Heart left ventricle (tissue), 16 donors: ENCODE measurements at places on chromosomes 6 and 20. TPM values are rescaled to one million over a fixed set of nuclear protein-coding genes. Genes with fewer than 3 reads are reported as not detected.
A peak's percentile ranks its signal among the peaks of the same experiment; 100 is the strongest.

EYS gene
- total RNA-seq = not detected

COQ3 gene
- 29.8 TPM for total RNA-seq

FKBP1C gene
- total RNA-seq = 0.28 TPM

PDE10A gene
- 10.3 TPM for total RNA-seq

PGC gene
- not detected for total RNA-seq

DNA sequence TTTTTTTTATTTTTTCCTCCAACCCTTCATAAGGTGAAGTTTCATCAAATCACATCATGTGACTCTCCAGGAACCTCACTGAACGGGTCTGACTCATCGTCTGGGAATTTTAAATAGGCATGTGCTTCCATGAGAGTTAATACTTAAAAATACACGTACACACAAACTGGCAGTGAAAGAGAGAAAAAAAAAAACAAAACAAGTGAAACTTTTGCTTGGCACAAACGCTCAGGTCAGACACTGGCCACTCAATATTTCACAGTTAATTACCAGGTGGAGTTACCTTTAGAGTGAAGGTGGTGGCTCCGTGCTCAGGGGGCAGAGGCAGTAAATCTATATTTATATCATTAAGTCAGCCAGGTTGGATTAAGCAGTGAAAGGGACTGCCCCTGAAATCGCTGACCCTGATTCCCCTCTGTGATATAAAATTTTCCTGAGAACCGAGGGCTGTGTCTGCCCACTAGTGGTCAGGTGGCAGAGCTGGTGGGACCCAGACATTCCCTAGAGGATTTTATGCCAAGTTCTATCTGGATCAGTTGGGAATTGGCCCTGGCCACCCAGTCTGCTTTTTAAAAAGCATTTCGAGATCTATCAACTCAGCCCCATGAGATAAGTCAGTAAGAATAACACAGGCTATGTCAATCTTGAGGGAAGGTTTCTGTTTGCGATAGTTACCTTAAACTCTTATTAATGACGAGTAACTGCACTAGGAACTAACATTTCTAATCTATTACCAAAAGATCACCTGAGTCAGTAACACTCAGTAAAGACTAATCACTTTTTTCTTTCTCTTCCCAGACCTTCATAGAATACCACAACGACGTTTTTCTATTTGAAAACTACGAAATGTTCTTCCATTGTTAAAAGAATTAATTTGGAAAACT, 259.1 kb downstream of the HDGFL1 start:
- no peaks in the 10 kb centered on the region for H3K36me3 ChIP-seq
- DNase-seq = no peak
- no peak overlapping the region for H3K27ac ChIP-seq
- H3K27me3 ChIP-seq = no peaks in the 10 kb centered on the region

GRCh38 chr20:24690408-24690807, 221.0 kb downstream of the SYNDIG1 start:
- no peaks in the 10 kb centered on the region for H3K36me3 ChIP-seq
- peaks cover 7% of the 10 kb centered on the region for H3K4me1 ChIP-seq
- no peak overlapping the region for H3K27ac ChIP-seq
- DNase-seq = no peak

GRCh38 chr6:74632196-74632875, 573.5 kb downstream of the COL12A1 start:
- no peaks in the 10 kb centered on the region for H3K27me3 ChIP-seq
- H3K36me3 ChIP-seq = no peaks in the 10 kb centered on the region
- H3K27ac ChIP-seq = no peak overlapping the region
- no peak overlapping the region for H3K4me3 ChIP-seq

- no peaks in the 10 kb centered on the region for H3K27me3 ChIP-seq
- peaks cover 1% of the 10 kb centered on the region for H3K36me3 ChIP-seq
- no peak overlapping the region for H3K27ac ChIP-seq
- H3K4me3 ChIP-seq = no peak overlapping the region
- DNase-seq = no peak
- H3K4me1 ChIP-seq = peaks cover 25% of the 10 kb centered on the region
These were observed 2.6 kb upstream of the TRIM38 start for GRCh38 chr6:25959890-25960536.

DNA sequence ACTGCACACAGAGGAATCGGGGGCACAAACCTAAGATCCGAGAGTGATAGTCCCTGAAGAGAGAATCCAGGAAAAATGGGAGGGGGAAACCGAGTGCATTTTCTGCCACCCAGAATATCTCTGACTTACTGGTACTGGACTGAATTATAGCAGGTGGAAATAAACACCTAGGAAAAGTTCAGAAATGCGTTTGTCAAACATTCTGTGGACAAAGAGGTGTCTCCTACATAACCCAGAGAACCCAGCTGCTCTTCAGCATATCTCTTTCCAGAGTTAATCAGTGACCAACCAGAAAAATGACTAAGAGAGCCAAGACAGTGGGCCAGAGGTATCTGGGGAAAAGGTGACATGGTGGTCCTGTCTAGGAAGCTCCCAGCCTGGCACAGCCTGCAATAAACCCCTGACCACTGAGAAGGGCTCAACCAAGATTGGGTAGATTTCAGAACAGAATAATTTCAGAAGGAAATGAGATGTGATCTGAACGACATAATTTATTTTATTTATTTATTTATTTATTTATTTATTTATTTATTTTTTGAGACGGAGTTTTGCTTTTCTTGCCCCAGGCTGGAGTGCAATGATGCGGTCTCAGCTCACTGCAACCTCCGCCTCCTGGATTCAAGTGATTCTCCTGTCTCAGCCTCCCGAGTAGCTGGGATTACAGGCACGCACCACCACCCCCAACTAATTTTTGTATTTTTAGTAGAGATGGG, 6.0 kb upstream of the VNN1 start:
- no peaks in the 10 kb centered on the region for H3K4me1 ChIP-seq
- no peak for DNase-seq

- no peaks in the 10 kb centered on the region for H3K36me3 ChIP-seq
- peak; percentile 49 for DNase-seq
- H3K4me3 ChIP-seq = peak within 1 kb of the TSS; percentile 65
- peak within 1 kb of the TSS; percentile 93 for H3K27ac ChIP-seq
- peaks cover 6% of the 10 kb centered on the region for H3K4me1 ChIP-seq
These were observed at the start of gene ITPR3 for GRCh38 chr6:33620856-33621710. ITPR3 (plus strand) TSS chr6:33621322; CDS start chr6:33621603, 281 bp downstream.
